ENCODE measurements at places on chromosomes 16 and 17. TPM values are rescaled to one million over a fixed set of nuclear protein-coding genes. Genes with fewer than 3 reads are reported as not detected.

TNS4 gene
- 1.6 TPM for total RNA-seq

ECI1 gene
- total RNA-seq: 51.7 TPM

MYL4 gene
- 0.99 TPM for total RNA-seq

WSCD1 gene
- total RNA-seq: 3.9 TPM

TBC1D3C gene
- total RNA-seq: not detected

CD300E gene
- 3.2 TPM for total RNA-seq

MYLK3 gene
- total RNA-seq: 1.2 TPM

C1QTNF1 gene
- total RNA-seq: 14.9 TPM

NEUROD2 gene
- total RNA-seq: not detected

Data from left lung (tissue), 14 donors.